ENCODE measurements at places on chromosomes 2 and 18.

- no peak for DNase-seq
Measured at GRCh38 chr2:1045109-1045508, 94.5 kb downstream of the SNTG2 start.

GRCh38 chr2:228681426-228681825 is 499.9 kb upstream of the SPHKAP start:
- DNase-seq = no peak

- DNase-seq = no peak
Measured at GRCh38 chr18:48000701-48001100, 70.2 kb upstream of the SMAD2 start.

DNA sequence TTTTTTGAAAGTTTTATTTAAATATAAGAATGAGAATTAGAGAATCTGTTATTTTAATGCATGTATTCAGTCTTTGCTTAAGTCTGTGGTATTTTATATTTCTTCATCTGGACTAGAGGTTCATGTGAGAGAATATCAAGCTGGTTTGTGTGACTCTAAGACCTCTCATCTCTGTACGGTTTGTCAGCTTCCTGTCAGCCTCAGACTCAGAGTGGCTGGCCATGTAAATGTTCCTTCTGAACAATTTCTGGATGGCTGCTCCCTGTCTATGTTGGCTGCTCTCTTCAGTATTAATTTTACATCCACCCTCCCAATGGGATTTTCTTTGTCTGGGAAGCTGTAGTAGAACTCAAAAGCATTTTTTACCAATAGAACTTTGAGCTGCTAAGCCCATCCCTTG is 225.3 kb upstream of the THUMPD2 start:
- DNase-seq = no peak

DNA sequence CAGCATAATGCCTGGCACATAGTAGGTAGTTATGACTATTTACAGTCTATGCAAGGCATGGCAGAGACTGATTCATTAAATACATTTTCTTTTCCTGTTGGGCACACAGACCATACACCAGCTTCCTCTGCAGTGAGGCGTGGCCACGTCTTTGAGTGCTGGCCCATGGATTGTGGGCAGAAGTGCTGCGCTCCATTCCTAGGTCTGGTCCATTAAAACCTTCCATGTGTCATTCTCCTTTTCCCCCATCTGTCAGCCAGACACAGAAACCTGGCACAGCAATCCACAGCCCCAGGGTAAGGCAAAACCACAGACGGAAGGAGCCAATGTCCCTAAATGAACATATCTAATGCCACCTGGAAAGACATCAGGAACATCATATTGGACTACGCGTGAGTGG is 141.9 kb downstream of the TTC32 start:
- DNase-seq = no peak

DNA sequence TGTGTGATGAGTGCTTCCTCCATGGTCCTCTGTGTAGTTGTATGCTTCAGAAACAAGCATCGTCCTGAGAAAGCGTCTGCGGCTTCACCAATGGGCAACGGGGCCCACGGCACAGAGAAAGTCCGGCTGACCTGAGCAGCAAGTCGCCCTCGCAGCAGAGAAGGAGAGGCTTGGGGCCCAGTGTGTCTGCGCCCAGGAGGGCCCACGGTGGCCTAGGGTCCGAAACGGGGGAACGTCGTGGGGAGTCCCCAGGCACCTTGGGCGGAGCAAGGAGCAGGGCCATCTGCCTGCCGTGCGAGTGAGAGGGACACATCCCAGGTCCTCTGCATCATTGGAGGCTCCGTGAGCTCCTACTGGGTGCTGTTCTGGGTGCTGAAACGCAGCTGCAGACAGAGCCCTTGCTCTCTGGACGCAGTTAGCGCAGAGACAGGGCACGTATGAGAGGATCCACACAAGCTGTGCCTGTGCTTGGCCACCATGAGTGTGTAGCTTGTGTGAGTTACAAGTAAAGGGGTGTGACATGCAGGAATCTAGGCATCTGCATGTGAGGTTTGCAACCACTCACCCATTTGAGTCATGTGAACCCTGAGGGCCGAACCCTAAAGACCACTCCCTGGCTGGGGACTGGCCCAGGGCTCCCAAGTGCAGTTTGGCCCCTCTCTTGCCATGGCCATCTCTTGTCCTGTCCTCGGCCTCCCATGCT is 10.6 kb downstream of the GPC1 start:
- DNase-seq = no peak

GRCh38 chr2:195367809-195368208 is 289.2 kb upstream of the SLC39A10 start:
- DNase-seq = no peak

DNA sequence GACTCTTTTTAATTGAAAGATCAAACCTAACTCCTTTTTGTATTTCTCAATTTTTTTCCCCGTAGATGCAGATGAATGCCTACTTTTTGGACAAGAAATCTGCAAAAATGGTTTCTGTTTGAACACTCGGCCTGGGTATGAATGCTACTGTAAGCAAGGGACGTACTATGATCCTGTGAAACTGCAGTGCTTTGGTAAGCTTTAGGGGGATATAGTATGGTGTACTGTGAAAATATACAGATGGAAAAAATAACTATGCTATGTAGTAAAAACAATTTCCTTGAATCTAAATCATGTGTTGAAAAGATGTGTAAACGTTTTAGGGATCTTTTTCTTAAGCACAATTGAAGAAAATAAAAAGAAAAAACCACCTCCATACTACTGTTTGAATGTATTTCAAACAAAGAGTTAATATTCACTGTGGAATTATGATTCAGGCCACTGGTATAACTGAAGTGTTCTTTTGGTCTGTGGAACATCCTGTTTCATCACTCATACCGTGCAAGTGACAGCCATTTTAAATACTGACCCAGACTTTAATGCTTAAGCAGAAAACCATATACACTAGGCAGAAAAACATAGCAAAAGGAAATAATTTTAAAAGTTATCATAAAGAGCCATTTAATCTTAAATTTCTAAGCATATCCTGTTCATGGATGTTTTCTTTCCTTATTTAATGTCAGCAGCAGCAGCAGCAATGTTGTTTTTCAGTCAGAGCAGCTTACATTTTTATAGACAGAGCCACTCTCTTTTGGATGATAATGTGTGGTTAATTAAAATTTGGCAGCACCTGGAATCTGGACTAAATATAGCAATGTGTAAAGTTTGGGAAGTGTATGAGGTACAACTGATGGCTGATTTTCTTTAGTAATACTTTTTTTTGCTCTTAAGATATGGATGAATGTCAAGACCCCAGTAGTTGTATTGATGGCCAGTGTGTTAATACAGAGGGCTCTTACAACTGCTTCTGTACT is 112.8 kb upstream of the RASGRP3 start:
- DNase-seq = no peak

- DNase-seq = peak; percentile 13
Measured at GRCh38 chr18:5058768-5059695, 138.0 kb downstream of the AKAIN1 start.

DNA sequence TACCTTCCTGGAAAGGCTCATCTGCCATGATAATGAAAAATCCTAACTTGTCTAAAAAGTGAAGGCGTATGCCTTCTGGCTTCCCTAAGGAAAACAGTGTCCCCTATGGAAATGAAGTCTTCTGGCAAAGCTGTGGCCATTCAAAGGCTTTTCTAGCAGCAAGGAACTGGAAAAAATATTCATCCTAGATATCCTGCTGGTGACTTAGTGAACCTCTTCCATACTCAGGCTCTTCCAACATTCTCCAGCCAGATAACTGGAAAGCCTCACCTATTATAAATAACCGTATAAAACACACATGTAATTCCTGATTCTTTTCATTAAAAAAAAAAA is 84.7 kb downstream of the RBMS1 start:
- no peak for DNase-seq

DNA sequence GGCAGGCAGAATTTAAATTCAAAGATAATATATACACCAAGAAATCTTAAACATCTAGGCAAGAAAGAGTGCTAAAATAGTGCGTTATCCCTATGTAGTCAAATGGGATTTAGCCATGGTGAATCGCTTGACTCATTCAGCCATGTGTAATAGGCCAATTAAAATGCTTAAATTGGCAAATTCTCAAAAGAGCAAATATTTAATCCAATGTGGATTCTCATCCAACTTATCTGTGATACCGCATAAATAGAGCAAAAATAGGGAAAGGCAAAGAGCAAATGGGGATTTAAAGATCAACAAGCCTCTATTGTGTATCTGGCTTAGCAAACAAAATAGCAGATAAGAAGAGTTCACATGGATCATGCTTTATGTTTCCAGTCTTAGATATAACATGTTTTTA is 123.2 kb upstream of the RPRM start:
- no peak for DNase-seq

DNA sequence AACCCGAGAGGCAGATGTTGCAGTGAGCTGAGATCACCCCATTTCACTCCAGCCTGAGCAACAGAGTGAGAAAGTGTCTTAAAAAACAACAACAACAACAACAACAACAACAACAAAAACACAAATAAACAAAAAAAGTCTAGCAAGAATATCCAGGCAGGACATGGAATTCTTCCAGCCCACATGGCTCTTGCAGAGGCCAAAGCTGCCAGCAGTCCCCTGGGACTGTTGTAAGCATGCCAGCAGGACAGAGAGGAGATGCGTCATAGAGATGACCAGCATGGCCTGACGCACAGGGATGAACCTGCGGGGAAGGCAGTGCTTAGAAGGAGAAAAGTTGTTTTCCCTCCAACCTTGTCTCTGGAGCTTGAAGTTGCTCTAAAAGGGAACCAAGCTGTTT is 182.3 kb upstream of the PGAP1 start:
- DNase-seq = no peak

DNA sequence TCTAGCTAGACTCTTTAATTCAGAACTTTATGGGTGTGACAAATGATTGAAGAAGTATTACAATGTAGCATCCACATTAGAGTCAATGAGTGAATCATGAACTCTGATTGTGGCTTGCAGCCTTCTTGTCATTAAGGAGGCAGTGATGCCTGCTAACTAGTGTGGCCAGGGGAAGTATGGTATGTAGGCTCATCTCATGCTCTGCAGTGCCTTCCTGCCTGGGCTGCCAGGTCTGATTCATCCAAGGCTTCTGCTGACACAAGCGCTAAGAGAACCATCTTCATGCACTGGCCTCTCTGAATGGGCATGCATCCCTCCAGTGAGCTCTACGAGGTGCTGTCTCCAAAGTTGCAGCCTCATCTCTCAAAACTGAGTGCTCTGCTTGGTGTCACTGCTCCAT is 144.3 kb downstream of the MTCL1 start:
- DNase-seq = no peak

- no peak for DNase-seq
Measured at GRCh38 chr2:222290401-222290735, 8.4 kb downstream of the PAX3 start.

DNA sequence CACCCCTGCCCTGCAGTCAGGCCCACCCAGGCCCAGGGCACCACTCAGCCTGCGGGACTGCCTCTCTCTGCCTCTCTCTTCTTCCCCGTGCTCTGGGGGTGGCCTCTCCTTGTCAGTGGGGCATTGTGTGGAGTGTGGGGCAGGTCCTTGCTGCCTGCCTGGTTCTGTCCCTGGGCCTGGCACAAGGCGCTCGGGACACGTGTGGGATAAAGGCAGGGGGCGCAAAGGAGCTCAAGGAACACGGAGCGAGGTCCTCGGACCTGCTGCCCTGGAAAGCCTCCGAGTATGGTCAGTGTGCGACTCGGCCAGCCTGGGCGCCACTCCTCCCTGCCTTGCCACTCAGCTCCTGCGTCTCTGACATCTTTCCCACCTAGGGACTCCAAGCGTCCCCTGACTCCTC is 262.2 kb downstream of the HDAC4 start:
- no peak for DNase-seq
